HCEC 1CT (cell line): ENCODE measurements at places on chromosomes 6 and 20.
A peak's percentile ranks its signal among the peaks of the same experiment; 100 is the strongest.

- DNase-seq: no peak
Measured at GRCh38 chr6:127199470-127199869, 67.2 kb upstream of the RNF146 start.

DNA sequence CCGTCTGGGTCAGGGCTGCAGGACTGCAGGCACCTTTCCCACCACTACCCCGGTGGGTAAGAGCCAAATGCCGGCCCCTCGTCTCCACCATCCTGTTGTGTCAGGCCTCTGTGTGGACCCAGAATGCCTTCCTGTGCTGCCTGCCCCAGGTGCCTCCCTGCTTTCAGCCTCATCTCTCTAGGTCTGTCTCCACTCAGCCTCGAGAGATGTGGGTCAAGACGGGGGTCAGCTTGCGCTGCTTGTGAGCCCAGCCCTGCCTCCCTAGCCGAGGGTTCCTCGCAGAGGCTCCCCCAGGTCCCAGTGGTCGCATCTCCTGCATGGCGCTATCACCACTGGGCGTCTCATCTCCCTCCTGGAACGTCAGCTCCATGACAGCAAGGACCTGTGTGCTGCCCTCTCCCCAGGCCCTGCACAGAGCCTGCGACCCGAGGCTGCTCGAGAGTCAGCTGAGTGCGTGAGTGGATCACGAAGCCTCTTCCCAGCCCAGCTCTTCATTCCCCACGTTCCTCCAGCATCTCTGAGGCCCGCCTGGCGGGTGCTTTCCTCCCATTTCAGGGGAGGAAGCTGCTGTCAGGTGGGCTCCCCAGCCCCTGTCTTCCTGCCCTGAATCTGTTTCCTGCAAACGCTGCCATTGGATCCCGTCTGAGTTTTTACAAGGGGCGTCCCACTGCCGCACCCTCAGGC lies 38.7 kb upstream of the ZBP1 start:
- DNase-seq: no peak

DNA sequence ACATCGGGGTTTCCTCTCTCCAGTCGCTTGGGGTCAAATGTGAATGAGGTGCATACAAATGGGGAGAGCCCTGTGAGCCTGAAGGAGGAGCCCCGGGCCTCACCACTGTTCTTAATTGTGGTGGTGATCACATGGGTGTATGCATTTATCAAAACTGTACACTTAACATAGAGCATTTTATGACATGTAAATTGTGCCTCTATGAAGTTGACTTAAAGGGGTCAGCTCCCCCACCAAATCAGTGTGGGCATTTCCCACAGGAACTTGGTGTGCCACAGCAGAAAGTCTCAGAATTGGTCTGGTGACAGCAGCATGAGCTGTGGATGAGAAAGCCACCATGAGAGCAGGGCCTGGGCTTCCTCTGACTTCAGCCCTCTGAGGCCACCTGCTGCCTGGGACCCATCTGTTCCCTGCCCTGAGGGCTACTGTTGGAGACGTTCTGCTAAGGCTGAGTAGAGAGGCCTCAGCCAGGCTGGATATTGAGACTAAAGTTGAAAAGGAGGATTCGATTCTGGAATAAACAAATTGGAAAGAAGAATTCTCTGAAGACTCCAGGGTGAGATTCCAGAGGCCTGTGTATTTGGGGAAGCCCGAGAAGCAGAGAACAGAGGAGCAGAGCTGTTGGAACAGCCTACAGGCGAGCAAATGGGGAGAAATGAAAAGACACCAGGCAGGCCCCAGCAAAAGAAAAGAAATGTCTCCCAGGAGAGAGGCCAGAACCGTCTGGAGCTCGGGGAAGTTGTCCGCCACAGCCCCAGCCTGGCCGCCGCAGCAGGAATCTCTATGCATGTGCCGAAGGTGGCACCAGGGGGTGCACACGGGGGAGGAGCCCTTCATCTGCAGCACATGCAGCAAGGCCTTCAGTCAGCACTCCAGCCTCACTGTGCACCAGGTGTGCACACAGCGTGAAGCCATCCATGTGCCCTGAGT lies 37.6 kb upstream of the XRN2 start:
- no peak for DNase-seq

- no peak for DNase-seq
Measured at GRCh38 chr6:170067181-170067641, 223.7 kb downstream of the DLL1 start.

GRCh38 chr20:62195736-62196135 lies 12.9 kb downstream of the MTG2 start:
- DNase-seq: no peak

- peak; percentile 16 for DNase-seq
Measured at GRCh38 chr6:79385893-79386292, 151.3 kb downstream of the LCA5 start.

- no peak for DNase-seq
Measured at GRCh38 chr20:44247131-44247571, at the start of gene GDAP1L1. GDAP1L1 (plus strand) TSS chr20:44247308; CDS start chr20:44247335, 27 bp downstream.

- DNase-seq: no peak
Measured at GRCh38 chr6:119173249-119174084, 95.0 kb upstream of the FAM184A start.

DNA sequence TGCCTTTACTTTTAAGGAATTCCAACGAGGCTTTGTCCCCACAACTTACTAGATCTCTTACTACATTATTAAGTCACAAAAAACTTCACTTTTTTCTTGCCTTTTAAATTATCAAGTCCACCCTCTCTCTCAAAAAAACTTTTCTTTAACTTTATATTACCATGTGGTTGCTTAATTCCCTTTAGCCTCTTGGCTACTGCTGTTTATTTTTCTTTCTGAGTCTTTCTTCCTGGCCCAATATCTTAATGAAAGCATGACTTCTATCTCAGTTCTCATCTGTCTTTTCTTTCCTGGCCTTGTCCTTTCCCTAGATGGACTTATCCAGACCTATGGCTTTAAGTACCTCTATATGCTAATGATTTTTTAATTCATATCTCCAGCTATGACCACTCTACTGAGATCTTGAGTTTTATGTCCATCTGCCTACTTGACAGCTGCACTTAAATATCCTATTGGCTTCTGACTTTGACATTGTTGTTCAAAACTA lies 710.5 kb downstream of the RFPL4B start:
- no peak for DNase-seq

DNA sequence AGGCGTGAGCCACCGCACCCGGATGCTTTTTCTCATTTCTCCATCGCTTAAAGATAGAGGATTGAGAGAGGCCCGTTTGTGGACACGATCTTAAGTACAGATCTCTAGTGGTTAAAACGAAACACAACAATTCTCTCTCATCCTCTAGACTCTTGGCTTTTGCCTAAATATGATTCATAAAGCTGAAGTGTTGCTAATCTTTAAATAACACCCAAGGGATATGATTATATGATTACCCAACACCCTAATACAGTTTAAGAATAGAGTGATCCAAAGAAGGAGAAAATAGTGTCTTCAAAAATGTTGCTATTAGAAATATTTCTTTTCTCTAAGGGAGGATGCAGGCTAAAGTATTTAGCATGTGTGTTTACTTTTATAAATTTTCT lies 50.4 kb downstream of the MTHFD1L start:
- peak; percentile 67 for DNase-seq

GRCh38 chr20:59572515-59572914 lies 31.8 kb upstream of the PHACTR3 start:
- DNase-seq: no peak

DNA sequence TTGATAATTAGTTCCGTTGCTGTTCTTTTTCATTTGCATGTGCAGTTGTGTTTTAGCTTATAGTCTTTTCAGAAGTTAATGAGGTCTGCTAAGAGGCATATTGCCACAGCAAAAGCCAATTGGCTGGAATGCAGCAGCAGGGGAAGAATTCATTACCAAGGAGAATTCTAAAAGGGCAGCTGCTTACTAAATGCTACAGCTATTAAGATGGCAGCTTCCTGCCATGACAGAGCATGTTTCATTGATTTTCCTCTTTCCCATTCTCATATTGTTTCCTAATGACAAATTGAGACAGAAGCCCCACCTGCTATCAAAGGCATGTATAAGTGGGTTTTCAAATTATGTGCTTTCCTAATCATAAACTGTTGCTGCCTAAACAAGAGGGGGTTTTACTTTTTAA lies 66.6 kb downstream of the CLVS2 start:
- DNase-seq: no peak

GRCh38 chr20:63119963-63120807 lies 95.7 kb downstream of the YTHDF1 start:
- DNase-seq: no peak

GRCh38 chr6:5174244-5174643 lies 86.5 kb downstream of the LYRM4 start:
- no peak for DNase-seq

DNA sequence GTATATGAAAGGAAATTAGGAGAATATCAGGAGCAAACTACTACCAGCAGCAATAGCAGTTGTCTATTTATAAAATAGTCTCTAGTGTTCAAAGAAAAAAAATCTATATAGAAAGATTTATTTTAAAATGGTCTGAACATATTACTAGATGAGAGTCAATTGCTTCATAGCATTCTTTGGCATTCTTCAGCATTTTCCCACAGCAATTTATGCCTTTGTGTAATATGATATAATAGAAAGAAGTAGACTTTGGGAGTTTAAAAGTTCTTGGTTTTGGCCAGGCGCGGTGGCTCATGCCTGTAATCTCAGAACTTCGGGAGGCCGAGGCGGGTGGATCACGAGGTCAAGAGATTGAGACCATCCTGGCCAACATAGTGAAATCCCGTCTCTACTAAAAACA lies 157.0 kb upstream of the PLN start:
- DNase-seq: no peak

DNA sequence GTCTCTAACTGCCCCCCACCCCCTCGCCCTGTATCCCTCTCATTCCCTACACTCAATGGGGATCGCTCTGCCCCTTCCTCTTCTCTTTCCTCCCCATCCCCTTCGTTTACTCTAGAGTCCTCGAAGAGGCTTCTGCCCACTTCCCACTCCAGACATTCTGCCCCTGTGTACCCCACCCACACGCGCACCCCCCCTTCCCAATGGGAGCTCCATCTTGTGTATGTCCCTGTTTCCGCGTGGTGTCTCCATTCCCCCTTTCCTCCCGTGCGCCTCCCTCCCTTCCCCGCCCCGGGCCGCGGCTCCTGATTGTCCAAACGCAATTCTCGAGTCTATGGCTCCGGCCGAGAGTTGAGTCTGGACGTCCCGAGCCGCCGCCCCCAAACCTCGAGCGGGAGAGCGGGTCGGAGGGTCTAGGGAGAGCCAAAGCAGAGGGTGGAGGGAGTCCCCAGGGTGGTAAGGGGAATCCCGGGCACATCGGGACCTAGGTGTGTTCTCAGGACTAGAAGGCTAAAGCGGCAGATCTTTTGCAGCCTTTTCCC lies 679 bp upstream of the RING1 start:
- peak; percentile 55 for DNase-seq

DNA sequence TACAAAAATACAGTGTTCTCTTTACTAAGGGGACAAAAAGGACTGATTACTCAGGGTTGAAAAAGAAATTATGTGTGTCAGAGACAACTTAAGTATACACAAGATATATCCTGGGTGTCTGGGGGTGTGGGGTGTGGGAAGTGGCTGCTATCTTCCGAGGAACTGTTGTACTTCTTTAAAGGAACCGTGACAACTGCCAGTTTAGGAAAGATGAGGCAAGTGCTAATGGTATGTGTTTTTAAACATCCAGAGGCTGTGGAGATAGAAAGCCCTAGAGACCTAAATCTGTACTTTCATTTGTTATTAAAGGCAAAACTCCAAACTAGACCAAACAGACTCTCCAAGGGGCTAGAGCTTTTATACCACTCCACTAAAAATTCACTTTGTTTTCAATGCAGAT lies 95.6 kb downstream of the SNAP25 start:
- DNase-seq: no peak

DNA sequence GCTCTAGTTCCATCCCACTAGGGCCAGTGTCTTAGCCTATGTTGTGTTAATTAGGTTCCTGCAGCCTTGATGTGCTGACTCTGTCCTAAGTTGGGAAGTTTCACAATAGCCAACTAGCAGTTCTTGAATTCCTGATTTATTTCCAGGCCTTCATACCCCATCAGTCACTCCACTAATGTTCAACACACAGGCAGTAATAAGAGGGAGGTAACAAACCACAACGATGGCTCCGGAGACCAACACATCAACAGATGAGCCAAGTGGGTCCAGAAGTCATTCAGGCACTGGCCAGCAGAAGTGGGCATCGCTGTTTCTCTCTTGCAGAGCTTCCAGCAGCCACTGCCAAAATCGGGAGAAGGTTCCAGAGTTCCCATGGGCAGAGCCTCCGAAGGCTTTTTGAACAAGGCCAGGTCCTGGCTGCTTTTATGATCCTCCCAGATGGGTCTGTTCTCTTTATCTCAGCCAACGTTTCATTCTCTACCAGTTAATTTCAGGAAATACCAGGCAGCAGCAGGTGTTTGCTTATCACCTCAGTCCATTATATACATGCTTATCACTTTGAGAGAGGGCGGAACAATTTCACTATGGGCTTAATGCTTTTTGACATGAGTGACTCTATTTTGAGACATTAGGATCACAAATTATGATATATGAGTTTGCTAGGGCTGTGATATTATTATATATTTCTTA lies 48.5 kb upstream of the NOP56 start:
- DNase-seq: no peak

GRCh38 chr6:148251891-148252290 lies 90.7 kb upstream of the SASH1 start:
- peak; percentile 73 for DNase-seq

GRCh38 chr6:33665957-33666356 lies 44.8 kb downstream of the ITPR3 start:
- DNase-seq: no peak

- peak; percentile 82 for DNase-seq
Measured at GRCh38 chr6:149129371-149130077, 188.0 kb upstream of the TAB2 start.

GRCh38 chr20:9061434-9061833 lies 7.5 kb upstream of the PLCB4 start:
- DNase-seq: no peak

DNA sequence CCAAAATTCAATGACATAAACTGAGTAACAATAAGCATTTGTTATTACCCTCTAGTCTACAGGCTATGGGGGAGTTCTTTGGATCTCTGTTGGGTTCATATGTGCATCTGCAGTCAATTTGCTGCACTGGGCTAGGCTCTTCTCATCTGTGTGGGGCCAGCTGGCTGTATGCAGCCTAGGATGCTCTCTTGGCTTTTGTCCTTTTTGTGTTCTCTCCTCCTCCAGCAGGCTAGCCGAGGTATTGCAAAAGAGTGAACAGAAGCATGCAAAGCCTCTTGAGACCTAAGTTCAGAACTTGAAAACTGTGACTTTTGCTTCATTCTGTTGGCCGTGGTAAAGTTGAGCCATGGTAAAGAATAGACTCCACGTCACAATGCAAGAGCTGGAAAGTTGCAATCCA lies 62.8 kb upstream of the FOXO3 start:
- peak; percentile 47 for DNase-seq

DNA sequence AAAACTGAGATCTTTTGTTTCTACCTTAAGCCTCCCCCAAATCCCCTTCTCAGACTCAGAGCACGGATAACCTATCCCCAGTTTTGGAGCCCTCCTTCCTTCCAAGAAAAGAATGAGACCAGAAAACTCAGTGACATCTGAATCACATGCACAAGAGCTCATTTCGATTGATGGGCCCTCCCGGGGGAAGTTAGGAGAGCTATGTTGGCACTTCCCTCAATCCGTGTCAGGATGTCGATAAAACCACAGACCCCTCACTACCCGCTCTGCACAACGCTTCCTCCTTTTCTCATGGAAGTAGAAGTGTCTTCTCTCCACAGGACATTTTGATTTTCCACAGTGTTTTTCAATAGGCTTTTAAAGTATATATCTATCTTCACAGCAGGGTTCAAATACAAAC lies 332.4 kb downstream of the HACE1 start:
- no peak for DNase-seq

GRCh38 chr20:23918896-23919295 lies 39.3 kb upstream of the CST5 start:
- no peak for DNase-seq

GRCh38 chr6:92050216-92050615 lies 1369.1 kb downstream of the EPHA7 start:
- DNase-seq: no peak

GRCh38 chr20:45588800-45589199 lies 9.7 kb upstream of the WFDC8 start:
- DNase-seq: peak; percentile 4
